Effector CD8-positive, alpha-beta T cell (primary cell): ENCODE measurements at places on chromosomes 5 and 9.

GRCh38 chr5:41509399-41510175 is 814 bp downstream of the PLCXD3 start:
- DNase-seq: no peak

GRCh38 chr5:61840361-61840760 is 465.6 kb upstream of the KIF2A start:
- DNase-seq: no peak

DNA sequence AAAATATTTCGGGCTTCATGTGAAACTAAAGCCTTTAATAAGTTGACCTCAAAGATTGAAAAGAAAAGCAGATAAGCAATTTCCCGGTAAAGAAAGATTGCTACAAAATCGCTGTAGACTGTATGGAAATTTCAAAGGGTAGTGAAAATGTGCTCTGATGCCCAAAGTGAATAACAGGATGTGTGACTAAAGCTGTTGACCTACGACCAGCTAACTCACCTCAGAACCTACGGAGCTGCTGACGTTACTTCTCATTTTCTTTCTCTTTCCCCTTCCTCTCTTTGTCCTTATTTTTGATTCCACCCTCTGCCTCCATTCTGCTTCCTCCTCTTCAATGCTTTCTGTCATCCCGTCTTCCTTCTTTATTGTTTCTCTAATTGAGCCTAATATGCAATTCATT is 103.2 kb downstream of the PDE4D start:
- DNase-seq: no peak

- no peak for DNase-seq
These were observed 33.8 kb downstream of the SVEP1 start for GRCh38 chr9:110545705-110546104.

- no peak for DNase-seq
These were observed 6.3 kb downstream of the IFNA21 start for GRCh38 chr9:21160178-21160577.

GRCh38 chr5:167786871-167787578 is 504.4 kb upstream of the WWC1 start:
- DNase-seq: no peak

- no peak for DNase-seq
These were observed 10.3 kb upstream of the CRHBP start for GRCh38 chr5:76942581-76942980.

DNA sequence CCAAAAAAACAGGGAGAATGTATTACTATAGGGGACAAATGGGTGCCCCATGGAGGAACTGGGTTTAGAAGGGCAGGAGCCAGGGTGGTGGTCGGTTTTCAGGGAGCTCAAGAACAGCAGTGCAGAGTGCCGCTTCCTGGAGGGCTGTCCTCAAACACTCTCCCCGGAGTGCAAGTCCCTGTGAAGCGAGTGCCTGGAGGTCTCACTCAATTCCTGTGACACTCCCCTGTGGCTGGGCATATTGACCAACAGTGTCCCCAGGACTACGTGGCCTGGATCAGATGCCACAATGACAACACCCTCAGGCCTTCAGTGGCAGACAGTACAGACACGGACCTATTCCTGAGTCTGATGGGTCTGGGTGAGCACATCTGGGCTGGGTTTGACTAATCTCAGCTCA is 412.1 kb upstream of the IRX2 start:
- no peak for DNase-seq

DNA sequence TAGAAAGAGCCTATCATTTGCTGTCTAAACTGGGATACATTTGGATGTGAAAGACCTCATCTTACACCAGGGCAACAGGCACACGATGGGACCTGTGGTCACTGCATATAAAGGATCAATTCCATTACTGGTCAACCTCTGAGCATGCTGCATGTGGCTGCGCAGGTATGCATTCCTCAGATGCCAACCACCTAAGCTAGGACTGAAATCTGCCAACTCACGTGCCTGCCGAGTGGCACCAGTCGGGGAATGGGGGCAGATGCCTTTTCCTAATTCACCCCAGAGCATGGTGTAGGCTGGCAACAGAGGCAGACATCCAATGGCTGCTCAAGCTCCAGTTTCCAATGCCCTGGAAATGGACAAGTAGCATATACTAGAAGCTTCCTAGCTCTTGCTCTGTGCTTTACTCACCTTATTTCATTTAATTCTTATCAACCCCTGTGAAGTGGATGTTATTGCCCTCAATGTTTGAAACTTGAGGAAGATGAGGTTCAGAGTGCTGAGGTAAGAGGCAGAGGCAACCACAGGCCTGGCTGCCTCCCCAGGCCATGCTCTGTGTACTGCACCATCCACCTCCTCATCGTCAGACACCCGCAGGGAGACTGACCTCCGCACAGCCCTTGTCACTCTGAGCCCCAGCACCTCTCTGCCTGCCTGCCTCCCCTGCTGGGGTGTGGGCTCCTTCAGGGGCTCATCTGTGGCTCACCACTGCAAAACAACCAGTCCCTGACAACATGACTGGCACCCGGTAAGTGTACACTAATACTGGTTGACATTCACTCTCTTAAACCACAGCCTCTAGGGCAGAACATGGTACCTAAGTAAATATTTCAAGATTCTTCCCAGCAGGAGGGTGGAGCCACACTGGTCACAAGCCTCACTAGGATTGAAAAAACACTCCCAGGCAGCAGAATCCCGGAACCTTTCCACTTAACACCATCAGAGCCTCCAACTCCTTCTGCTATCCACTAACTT is 228.5 kb downstream of the CRB2 start:
- no peak for DNase-seq

GRCh38 chr9:84285381-84285780 is 55.2 kb downstream of the SLC28A3 start:
- DNase-seq: no peak

GRCh38 chr9:127733614-127734013 is 1.5 kb downstream of the TOR2A start:
- no peak for DNase-seq

DNA sequence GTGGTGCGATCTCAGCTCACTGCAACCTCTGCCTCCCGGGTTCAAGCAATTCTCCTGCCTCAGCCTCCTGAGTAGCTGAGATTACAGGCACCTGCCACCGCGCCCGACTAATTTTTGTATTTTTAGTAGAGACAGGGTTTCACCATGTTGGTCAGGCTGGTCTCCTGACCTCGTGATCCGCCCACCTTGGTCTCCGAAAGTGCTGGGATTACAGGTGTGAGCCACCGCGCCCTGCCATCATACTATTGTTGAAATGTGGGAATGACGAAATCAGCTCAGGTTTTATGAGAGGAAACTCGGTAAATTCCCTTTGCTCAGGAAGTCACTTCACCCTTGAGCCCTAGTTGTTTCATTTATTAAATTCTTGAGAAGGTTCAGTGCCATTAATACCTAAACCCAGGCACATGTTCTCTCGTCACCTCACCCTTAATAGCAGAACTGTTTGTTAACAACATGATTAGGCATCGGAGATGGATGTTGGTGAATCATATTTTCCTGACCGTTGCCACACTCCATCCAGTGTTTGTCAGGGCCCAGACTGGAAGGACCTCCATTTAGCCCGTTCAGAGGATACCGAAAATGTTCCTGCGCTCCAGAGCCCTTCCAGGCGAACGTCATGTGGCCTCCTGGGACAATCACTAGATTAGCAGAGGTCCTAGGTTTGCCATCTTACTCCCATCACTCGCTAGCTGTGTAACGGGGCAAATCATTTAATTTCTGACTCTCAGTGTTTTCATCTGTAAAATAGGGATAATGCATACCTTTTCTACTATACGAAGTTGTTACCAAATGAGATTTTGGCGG is 20.0 kb upstream of the CREBRF start:
- DNase-seq: no peak

DNA sequence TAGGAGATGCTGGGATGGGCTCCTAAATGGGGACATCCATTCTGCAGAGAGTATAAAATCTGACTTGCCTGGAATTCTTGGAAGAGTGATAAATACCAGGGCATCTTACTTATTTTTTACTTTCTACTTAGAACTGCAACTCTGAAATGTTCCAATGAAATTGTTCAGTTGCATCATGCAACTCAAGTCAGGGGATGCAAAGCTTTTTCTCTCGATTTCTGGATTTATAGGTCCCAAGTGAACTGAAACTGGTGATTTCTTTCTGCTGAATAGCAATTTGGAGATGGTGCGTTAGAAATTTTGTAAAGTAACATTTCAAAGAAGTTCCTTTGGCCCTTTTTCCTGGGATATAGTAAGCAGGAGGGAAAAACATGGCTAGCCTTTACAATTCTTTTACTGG is 238.4 kb upstream of the CD180 start:
- DNase-seq: no peak

DNA sequence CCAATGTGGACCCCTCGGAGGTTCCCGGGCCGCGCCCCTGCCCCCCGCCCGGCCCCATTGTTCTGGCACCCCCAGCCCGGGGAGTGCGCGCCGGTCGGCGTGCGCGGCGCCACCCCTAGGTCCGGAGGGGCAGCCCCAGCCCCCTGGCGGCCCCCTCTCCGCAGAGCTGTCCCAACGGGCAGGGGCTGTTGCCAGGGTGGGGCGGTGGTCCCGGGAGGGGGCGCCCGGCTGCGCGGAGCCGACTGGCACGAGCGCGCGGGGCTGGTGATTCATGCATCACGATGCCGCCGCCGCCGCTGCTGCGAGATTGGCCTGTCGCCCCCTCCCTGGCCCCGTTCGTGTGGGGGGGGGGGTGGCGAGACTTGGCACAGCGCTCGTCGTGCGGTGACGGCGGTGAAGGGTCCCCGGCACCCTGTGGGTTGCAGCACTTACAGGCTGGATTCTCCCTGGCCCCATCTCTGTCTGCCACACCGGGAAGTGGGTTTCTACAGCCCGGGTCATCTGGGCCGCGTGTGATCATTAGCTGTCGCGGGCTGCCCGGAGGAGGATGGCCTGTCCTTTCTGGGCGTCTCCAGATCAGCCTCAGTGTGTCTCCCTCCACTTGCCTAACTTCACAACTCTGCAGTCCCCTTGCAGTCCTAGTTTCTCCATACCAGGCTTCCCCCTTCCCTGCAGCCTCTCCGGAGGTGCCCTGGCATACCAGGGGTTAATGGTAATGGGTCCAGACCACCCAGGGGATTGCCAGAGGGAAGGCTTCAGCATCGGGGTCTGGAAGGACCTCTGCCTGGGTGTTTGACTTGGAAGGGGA is 858 bp downstream of the NCS1 start:
- no peak for DNase-seq

DNA sequence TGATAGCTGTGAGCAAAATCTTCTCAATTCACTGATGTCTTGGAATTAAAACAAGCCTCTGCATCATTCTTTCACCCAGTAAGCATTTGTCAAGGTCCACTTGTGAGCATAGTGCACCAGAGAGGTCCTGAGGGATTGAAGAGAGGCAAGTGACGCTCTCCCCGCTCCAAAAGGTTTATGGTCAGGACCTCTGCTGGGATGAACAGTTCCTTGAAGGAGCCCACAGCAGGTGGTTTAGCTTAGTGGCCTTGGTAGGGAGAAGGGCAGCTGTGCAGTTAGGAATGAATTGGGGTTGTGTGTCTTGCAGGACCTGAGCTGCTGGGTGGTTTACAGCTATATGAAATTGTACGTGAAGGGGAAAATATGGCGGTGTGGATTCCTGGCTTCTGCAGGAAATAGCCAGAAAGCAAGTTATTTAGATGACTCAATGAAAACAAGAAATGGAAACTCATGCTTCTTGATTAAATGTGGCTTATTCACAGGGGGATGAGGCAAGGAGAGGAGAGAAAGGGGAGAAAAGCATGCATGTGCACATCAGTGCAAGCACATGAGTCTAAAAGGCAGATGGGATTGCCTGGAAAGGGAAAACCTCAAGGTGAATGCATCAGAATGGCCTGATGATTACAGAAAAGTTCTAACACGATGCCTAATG is 42.0 kb downstream of the SUB1 start:
- DNase-seq: no peak

GRCh38 chr5:72273547-72273946 is 46.5 kb downstream of the MRPS27 start:
- DNase-seq: no peak

DNA sequence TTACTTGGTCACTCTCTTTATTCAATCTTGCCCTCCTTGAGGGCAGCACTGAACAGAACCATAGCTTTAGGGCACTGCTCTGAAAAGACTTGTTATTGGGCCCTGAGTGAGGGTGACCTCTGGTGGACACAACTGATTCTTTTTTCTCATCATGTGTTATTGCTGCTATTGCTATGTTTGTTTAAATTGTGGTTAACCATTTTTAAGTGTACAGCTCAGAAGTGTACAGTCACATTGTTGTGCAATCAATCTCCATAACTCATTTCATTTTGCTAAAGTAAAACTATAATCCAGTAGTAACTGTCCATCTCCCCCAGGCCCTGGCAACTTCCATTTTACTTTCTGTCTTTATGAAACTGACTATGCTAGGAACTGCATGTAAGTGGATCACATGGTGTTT is 351.1 kb upstream of the RIOK2 start:
- DNase-seq: no peak

- no peak for DNase-seq
These were observed 26.3 kb upstream of the TNPO1 start for GRCh38 chr5:72790186-72790585.

DNA sequence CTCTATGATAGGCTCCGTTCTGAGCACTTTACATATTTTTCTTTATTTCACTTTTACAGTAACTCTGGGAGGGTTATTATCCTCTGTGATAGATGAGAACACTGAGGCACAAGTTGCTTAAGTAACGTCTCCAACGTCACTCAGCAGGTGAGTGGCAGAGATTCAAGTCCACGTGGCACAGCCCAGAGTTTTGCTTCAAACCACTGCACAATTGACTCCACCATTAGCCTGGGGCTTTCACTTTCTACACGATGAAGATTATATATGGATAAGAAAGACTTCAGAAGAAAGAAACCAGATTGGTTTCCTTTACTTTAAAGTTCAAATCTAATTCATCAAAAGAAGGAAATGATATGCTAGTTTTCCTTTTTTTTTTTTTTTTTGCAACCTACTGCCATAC is 245.9 kb downstream of the SYK start:
- DNase-seq: no peak

DNA sequence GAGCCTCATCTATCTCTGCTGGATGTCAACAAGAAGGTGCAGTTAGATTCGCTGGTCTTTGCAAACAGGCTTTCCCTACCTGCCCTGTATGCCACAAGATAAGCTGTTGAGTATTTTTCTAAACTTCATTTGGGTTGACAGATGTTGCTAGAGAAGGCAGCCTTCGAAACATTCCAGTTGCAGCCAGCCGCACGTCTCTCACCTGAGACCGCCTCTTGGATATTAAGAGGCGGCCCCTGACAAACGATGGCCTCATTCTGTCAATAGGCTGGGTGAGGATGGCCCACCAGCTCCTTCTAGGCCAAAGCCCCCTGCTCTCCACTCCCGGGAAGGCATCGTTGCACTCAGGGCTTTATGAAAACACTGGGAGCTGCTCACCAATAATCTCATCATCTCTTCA is 181.6 kb downstream of the DAB2IP start:
- no peak for DNase-seq

DNA sequence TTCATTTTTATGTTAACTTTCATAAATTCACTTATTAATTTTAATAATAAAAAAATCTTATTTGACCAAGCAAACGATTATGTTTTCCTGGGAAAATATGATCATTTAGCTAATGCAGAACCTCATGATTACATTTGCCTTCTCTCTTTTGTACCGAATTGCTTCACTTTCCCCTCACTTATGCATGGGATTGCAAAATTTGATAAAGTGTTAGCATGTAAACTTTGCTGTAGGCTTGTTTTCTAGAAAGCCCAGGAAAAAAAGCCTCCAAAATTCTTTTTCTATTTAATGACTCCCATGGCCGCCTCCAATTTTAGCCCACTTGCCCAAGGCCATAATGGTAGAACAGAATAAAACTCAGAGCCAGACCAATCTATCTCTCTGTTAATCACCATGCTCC is 82.8 kb upstream of the FBXL7 start:
- DNase-seq: no peak

GRCh38 chr5:93428868-93429267 is 152.2 kb downstream of the NR2F1-AS1 start:
- DNase-seq: no peak

GRCh38 chr9:83466351-83466750 is 71.8 kb downstream of the FRMD3 start:
- no peak for DNase-seq
